ENCODE measurements at places on chromosomes 11 and 22. TPM values are rescaled to one million over a fixed set of nuclear protein-coding genes. Genes with fewer than 3 reads are reported as not detected.

- H3K4me3 ChIP-seq: no peak overlapping the region
- peaks cover 8% of the 10 kb centered on the region for H3K27me3 ChIP-seq
- H3K27ac ChIP-seq: no peak overlapping the region
- no peaks in the 10 kb centered on the region for H3K4me1 ChIP-seq
These were observed 18.0 kb upstream of the IL17REL start for GRCh38 chr22:50030297-50031188.

DNA sequence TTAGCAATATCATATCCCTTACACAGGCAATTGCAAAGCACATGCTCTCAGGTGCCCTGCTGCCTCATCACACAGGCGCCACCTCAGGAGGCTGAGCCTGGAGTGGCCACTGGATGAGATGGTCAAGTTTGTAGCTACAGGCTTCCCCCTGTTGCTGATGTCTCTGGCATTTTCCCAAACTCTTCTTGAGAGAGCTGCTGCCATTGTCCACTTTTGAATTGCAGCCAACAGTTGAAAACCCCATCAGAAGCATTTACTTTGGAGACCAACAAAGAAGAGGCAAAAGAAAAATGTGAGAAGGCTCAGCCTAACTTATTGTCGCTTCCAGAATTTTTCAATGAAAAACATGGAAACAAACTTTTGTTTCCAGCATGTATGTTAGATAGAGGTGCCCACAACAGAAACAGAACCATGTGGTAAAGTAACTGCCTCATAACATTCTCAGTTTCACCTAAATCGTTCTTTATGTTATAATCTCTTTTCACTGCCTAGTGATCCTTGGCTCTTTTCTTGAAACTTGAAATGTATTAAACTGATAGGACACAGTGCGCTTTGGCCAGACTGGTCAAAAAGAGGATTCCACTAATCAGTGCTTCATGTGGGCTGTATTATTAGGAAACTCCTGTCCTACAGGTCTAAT is 47.6 kb upstream of the OR8B8 start:
- DNase-seq: no peak
- H3K27ac ChIP-seq: no peak overlapping the region
- H3K4me3 ChIP-seq: no peak overlapping the region
- H3K27me3 ChIP-seq: no peaks in the 10 kb centered on the region
- no peaks in the 10 kb centered on the region for H3K4me1 ChIP-seq
- H3K36me3 ChIP-seq: no peaks in the 10 kb centered on the region

- DNase-seq: no peak
- no peaks in the 10 kb centered on the region for H3K27me3 ChIP-seq
- H3K27ac ChIP-seq: no peak overlapping the region
- H3K4me3 ChIP-seq: no peak overlapping the region
- H3K4me1 ChIP-seq: peaks cover 26% of the 10 kb centered on the region
These were observed 19.5 kb upstream of the P2RY6 start for GRCh38 chr11:73252577-73253191.

GRCh38 chr11:61679893-61680621 is at the start of gene DAGLA:
TSS of gene DAGLA (plus strand) at chr11:61680391. CDS start at chr11:61720156, 39,765 bp downstream.
- H3K4me1 ChIP-seq: peaks cover 67% of the 10 kb centered on the region
- H3K36me3 ChIP-seq: no peaks in the 10 kb centered on the region
- H3K4me3 ChIP-seq: peak within 1 kb of the TSS; percentile 57
- no peaks in the 10 kb centered on the region for H3K27me3 ChIP-seq

GRCh38 chr22:49670456-49671330 is 157.0 kb downstream of the BRD1 start:
- no peaks in the 10 kb centered on the region for H3K36me3 ChIP-seq
- peaks cover 5% of the 10 kb centered on the region for H3K27me3 ChIP-seq
- H3K4me3 ChIP-seq: no peak overlapping the region
- no peak for DNase-seq
- H3K4me1 ChIP-seq: no peaks in the 10 kb centered on the region
- H3K27ac ChIP-seq: no peak overlapping the region

GRCh38 chr11:113992459-113993110 is 17.7 kb downstream of the HTR3A start:
- DNase-seq: no peak
- no peaks in the 10 kb centered on the region for H3K36me3 ChIP-seq
- no peaks in the 10 kb centered on the region for H3K4me1 ChIP-seq
- no peak overlapping the region for H3K4me3 ChIP-seq
- no peak overlapping the region for H3K27ac ChIP-seq

DMC1 gene
- total RNA-seq: 0.28 TPM

RTN4R gene
- 0.11 TPM for total RNA-seq

MOGAT2 gene
- total RNA-seq: 27.8 TPM

Data from HepG2 (cell line).